NCI-H1105 (cell line): ENCODE measurements at places on chromosomes 1 and 21.
A peak's percentile ranks its signal among the peaks of the same experiment; 100 is the strongest.

DNA sequence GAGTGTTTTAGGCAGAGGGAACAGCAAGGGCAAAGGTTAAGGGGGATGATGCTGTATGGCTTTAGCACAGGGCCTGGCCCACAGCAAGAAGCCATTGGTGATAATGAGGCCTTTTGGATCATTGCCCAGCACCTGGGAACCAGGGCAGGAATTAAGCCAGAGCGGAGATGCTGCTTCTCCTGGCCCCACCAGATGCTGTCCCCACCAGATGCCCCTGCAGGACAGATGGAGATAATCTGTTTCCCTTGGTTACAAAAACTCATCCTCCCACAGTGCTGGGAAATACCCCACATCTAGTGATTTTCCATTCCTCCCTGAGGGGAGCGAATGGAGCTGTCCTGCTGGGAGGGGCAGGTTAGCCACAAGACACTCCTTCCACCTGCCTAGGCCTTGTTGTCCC is 18.8 kb downstream of the OPRD1 start:
- peak; percentile 80 for DNase-seq

DNA sequence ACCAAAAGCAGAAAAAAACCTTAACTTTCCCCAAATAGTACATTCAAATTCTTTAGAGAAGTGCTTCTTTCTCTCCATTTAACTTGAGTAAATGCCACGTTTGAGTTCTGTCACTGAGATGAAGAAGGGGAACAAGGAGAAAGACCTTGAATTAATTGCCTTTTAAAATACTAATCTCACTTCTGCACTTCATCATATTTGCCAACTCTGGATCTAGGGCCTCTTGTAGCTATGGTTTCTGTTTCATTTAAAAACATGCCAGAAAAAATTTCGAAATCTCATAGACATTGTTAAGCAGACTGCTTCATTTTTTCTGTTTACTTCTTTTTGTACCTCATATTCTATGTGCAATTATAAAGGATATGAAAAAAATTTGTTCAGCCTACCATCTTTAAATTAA is 24.6 kb downstream of the MIXL1 start:
- no peak for DNase-seq

GRCh38 chr1:40762144-40762923 is 21.3 kb upstream of the KCNQ4 start:
- DNase-seq, result no peak

- no peak for DNase-seq
These were observed 4.9 kb downstream of the CDA start for GRCh38 chr1:20593756-20594155.

GRCh38 chr21:26469789-26470188 is 103.3 kb downstream of the CYYR1 start:
- no peak for DNase-seq

DNA sequence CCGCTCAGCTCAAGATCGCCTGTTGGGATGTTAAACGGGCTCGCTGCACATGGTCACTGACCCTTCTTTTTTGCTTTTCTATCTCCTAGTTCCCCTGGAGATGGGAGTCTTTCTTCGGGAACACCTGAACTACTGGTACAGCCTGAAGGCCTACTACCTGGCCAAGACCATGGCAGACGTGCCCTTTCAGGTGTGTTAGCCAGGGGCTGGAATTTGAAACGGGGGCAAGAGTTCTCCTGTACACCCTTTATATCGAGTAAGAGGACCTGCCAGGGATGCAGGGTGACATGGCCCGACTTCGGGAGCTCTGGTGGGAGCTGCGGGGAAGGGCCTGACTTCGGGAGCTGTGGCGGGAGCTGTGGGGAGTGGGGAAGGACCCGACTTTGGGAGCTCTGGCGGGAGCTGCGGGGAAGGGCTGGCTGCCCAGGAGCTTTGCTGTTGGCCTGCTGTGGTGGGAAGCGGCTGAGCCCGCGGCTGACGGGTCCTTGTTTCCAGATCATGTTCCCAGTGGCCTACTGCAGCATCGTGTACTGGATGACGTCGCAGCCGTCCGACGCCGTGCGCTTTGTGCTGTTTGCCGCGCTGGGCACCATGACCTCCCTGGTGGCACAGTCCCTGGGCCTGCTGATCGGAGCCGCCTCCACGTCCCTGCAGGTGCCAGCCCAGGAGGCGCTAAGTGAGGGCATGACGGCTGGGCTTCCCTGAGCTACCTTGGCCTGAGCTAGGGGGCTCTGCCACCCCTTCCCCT is 24.0 kb downstream of the TFF3 start:
- no peak for DNase-seq

GRCh38 chr1:6982443-6982842 is 197.2 kb downstream of the CAMTA1 start:
- DNase-seq, result no peak

DNA sequence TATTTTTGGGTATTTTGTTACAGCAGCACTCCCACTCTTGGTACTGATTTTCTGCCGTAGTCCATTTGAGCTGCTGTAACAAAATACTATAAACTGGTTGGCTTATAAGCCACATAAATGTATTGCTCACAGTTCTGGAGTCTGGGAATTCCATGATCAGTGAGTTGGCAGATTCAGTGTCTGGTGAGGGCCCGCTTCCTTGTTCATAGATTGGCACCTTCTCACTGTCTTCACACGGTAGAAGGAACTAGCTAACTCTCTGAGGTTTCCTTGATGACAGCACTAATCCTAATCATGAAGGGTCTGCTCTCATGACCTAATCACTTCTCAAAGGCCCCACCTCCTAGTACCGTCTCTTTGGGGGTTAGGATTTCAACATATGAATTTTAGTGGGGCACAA is 85.2 kb downstream of the HHAT start:
- DNase-seq, result no peak

DNA sequence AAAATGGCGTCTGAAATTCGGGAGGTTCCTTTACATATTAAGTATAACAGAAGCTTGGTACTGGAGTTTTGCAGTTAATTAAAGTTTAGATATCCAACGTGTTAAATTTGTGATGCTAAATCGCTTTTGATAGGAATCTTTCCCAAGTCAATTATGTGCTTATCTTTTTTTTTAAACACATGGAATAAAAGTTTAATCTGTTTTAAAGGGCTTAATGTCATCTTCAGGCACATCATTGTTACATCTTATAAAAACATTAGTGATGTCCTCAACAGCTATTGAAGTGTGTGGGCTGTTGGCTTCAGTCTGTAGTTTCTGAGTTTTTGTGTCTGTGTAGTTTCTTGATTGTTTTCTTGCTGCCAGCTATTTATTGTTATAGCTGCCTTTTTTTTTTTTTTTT is 5.3 kb downstream of the FMN2 start:
- no peak for DNase-seq

DNA sequence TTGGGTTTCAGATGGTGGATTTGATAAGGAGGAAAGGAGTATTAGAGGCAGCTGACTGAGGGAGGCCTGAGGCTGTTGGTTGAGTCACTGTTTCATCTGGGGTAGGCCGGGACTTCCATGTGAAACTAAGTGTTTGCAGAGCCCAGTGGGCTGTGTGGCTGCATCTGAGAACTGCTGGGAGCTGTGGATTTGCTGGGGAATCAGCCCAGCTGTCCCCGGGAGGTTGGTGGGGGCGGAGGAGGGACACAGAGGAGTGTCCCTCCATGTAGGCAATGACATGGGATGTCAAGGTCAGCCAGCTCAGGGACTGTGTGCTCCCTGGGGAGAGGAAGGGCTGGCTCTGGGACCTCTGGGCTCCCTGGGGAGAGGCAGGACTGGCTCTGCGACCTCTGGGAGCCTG is 36.4 kb downstream of the SLC2A7 start:
- no peak for DNase-seq

DNA sequence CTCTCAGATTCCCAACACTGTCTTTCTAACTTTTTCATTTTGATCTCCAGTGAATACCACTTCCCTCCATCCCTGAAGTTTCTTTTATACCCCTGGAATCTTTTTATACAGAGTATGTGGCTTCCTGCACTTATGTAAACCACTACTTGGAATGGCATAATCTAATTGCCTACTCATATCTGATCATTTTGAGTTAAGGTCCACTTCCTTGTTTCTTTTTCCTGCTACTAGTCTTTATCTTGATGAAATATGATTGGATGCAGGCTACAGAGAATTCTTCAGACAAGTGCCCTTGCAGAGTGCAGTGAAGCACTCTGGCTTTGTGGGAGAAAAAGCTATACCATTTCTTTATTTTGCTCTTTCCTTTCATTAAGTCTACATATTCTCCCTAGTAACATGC is 325.3 kb upstream of the ADAMTS5 start:
- no peak for DNase-seq

- DNase-seq, result no peak
These were observed 897 bp downstream of the EPHX4 start for GRCh38 chr1:92030656-92031107.

GRCh38 chr21:42091899-42092508 is 20.9 kb downstream of the UMODL1 start:
- no peak for DNase-seq

DNA sequence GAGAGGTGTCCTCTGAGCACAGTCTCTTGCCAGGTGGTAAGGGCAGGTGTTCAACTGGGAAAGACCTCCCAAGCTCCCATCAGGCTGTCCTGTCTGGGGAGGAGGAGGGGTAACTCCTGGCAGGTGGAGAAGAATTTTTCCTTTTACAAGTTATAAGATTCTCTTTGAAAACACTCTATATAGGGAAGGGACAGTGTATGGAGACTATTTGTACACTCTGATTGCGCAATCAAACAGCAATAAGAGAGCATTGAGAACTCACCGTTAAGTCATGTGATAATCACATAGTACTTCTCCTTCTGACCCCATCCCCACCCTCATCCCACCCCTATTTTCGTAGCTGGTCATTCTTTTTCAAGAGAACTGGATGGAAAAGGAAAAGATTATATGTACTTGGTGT is 179.3 kb upstream of the ZNF644 start:
- peak; percentile 25 for DNase-seq

DNA sequence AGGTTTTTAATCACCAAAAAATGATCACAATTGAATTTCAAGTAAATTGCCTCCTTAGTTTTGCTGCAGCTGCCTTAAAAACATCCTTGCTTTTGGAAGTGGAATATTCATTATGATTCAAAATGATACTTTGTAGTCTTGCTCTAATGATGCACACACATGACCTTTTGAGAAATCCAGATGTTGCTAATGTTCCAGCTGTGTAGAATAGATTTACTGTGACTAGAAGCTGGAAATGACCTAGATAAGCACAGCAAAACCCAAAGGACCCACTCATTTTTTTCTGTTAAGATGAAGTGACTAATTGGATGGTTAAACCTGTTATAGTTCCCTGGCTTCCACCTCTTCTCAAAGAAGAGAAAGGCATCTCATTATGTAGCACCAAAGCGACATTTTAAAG is 64.6 kb upstream of the RALGPS2 start:
- DNase-seq, result no peak

GRCh38 chr1:100721526-100722207 is 2.1 kb downstream of the VCAM1 start:
- no peak for DNase-seq

DNA sequence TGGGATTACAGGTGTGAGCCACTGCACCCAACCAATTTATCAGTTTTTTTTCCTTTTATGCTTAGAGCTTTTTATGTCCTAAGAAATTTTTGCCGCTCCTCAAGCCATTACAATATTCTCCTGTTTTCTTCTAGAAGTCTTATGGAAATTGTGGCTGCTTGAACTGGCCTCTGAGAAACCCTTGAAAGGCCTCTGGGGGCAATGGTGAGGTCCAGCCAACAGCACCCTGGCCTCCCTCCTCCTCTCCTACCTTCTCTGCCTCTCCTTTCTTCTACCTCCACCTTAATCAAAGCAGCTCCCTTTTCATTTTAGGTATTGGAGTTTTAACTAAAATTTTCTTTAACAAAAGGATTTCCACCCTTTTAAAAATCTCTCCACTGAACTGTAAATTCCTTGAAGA is 24.5 kb upstream of the RGS16 start:
- no peak for DNase-seq

DNA sequence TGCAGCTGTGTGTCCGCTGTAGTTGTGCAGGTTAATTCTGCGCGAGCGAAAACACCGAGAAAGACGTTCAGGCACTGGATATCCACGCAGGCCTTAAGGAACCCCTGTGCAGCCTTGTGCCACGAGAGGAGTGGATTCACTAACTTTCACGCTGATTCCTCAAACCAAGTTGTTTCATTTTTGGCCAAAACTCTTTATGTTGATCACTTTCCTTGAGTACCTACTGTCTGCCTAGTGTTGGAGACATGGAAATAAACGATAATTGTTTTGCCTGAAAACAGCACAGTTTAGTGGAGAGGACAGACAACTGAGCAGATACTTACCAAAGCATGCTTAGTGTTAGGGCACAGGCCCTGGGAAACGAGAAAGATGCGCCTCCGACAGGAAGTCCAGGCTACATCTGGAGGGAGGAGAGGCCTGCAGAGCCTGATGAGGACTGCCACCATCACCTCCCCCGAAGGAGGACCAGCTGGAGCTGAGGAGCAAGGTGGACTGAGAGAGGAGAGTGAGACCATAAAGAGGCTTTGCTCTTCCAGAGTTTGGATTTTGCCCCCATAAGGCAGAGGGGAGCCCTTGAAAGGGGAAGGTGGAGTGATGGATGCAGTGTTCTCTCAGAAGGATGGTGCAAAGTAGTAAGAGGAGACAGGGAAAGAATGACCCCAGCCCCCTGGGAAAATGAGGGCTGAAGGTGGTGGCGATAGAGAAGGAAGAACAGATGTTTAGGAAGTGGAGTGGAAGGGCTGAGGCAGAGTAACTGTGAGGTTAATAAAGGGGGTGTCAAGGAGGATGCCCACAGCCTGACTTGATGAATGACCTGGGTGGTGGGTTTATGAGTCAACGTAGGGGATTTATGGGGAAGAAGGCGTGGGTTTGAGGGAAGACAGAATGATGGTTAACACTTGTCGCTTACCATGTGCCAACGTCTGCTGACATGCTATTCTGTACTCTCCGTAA is 956 bp upstream of the SCAF4 start:
- no peak for DNase-seq

DNA sequence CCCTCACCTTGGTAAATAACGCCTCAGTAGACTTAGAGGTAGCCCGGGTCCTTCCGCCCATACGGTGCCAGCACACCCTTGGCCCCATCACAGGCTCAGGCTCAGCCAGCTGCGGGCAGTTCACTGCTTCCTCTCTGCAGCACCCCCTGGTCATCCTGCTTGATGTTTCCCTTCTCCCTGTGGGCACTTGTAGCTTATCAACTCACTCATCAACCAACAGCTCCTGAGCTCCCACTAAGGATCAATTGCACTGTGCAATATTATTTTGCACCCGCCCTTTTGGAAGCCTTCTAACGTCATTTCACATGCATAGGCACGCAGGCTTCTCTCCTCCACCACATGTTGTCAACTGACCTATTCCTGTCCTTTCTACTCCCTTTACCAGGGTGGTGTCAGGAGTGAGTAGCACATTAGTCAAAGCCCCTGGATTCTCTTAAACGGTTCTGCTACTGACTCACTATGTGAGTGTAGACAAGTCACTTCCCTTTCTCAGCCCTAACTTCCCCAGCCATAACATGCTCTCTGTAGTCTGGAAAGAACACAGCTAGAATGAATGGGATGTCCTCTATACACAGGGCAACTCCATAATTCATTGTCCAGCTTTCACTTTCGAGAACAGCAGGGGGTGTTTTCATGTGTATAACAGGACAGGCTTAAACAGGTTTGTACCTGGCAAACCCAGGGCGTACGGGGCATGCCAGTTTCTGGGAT is 47.1 kb upstream of the IRF2BP2 start:
- no peak for DNase-seq

GRCh38 chr21:29195981-29196669 is 65.7 kb downstream of the MAP3K7CL start:
- DNase-seq, result no peak
